ENCODE measurements at places on chromosomes 7 and 10.

DNA sequence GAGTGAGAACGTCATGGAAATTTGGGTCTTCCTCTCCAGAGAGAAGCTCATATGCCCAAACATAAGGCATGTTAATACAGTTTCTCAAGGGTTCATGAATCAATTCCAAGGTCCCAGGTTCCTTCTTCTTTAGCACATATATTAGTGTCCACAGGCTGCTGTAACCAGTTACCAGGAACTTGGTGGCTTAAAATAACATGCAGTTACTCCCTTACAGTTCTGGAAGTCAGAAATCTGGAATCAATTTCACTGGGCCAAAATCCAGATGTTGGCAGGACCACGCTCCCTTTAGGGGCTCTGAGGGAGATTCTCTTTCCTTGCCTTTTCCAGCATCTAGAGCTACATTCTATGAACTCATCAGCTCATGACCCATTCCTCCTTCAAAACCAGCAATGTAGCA is 64.8 kb downstream of the MRC1 start:
- H3K4me3 ChIP-seq = no peak overlapping the region
- H3K27ac ChIP-seq = no peak overlapping the region
- no peak for DNase-seq
- no peaks in the 10 kb centered on the region for H3K4me1 ChIP-seq
- no peaks in the 10 kb centered on the region for H3K27me3 ChIP-seq

DNA sequence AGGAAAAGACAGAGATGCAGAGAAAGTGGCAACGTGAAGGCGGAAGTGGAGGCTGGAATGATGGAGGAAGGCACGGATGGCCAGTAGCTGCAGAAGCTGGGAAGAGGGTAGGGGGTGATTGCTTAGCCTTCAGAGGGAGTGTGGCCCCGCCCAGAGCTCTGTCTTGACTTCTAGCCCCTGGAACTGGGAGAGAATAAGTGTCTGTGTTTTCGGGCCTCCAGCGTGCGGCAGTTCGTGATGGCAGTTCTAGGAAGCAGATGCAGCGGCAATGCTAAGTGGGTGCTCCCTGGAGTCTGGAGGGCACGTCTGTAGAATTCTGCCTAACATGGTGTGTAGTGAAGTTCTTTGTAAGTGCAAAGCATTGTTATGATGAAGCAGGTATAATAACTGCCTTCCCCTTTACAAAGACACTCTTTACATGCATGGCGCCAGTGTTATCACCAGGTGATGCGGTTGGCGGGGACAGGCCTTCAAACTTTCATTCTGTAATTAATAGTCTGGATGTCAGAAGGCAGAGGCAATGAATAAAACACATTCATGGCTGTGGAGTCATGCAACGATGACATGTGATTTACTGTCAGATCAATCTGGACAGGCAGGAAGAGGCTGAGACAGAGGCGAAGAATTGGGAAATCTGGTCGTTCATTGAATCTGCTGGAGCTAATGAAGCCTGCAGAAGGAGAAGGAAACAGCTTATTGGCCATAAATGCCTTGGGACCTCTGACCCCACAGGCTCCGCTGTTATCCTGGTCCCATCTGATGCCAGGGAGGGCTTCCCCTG is 228.6 kb downstream of the GLRX3 start:
- no peak for DNase-seq
- no peak overlapping the region for H3K4me3 ChIP-seq

DNA sequence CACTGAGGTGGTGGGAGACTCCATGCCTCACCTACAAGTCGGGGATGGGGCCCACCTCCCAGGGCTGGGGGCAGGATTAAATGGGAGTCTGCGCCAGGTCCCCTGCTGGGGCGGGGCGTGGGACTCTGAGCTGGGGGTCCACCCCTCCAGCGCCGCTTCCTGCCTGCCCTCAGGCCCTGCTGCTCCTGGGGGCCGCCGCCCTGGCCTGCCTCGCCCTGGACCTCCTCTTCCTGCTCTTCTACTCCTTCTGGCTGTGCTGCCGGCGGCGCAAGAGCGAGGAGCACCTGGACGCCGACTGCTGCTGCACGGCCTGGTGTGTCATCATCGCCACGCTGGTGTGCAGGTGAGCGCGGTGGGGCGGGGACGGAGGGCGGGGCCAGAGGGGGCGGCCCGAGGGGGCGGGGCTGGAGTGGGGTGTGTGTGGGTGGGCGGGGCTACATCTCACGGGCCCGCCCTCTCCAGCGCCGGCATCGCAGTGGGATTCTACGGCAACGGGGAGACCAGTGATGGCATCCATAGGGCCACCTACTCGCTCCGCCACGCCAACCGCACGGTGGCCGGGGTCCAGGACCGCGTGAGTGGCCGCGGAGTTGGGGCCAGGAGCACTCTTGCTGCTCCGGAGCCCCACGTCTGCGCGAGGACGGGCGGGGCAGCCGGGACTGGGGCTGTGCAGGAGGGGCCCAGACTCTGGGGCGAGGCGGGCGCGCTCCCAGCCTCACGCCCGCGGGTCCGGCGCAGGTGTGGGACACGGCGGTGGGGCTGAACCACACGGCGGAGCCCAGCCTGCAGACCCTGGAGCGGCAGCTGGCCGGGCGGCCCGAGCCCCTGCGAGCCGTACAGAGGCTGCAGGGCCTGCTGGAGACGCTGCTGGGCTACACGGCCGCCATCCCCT is 15.1 kb downstream of the TTYH3 start:
- H3K27ac ChIP-seq = no peak overlapping the region
- DNase-seq = no peak
- no peak overlapping the region for H3K4me3 ChIP-seq
- peaks cover 22% of the 10 kb centered on the region for H3K4me1 ChIP-seq
- no peaks in the 10 kb centered on the region for H3K27me3 ChIP-seq
- peaks cover 4% of the 10 kb centered on the region for H3K36me3 ChIP-seq

- no peak for DNase-seq
- no peaks in the 10 kb centered on the region for H3K36me3 ChIP-seq
- H3K4me3 ChIP-seq = no peak overlapping the region
- peaks cover 3% of the 10 kb centered on the region for H3K27me3 ChIP-seq
- no peaks in the 10 kb centered on the region for H3K4me1 ChIP-seq
- H3K27ac ChIP-seq = no peak overlapping the region
Measured at GRCh38 chr10:126294451-126294850, 93.8 kb downstream of the ADAM12 start.

GRCh38 chr7:5564894-5565293 is 141.3 kb upstream of the TNRC18 start:
- peak overlapping the region; percentile 24 for H3K27ac ChIP-seq
- H3K36me3 ChIP-seq = no peaks in the 10 kb centered on the region
- H3K4me3 ChIP-seq = no peak overlapping the region
- no peak for DNase-seq
- no peaks in the 10 kb centered on the region for H3K27me3 ChIP-seq

DNA sequence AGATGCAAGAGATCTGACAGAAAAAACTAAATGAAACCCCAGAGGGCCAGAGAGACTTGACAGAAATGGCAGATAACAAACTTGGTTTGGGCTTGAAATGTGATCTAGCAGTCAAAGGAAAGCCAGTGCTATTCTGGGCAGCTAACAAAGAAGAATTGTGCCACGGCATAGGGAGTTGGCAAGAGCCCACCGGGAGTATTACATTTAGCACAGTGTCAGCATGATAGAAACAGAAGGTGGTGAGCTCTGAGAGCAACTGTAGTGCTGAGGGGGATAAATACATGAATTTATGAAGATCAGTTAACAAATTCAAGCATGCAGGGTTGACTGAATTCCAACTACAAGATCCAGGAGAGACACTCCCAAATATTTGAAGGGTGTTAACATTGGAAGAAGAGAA is 91.1 kb downstream of the AHCYL2 start:
- H3K4me1 ChIP-seq = peaks cover 3% of the 10 kb centered on the region
- H3K27me3 ChIP-seq = no peaks in the 10 kb centered on the region
- no peak for DNase-seq
- H3K27ac ChIP-seq = no peak overlapping the region
- H3K36me3 ChIP-seq = peaks cover 12% of the 10 kb centered on the region

- no peaks in the 10 kb centered on the region for H3K36me3 ChIP-seq
- peaks cover 2% of the 10 kb centered on the region for H3K4me1 ChIP-seq
Measured at GRCh38 chr10:121087129-121087528, 236.0 kb downstream of the WDR11 start.

GRCh38 chr10:116097239-116097784 is 175.7 kb downstream of the GFRA1 start:
- H3K27ac ChIP-seq = no peak overlapping the region
- no peaks in the 10 kb centered on the region for H3K27me3 ChIP-seq
- no peaks in the 10 kb centered on the region for H3K4me1 ChIP-seq
- DNase-seq = no peak
- H3K36me3 ChIP-seq = no peaks in the 10 kb centered on the region
- H3K4me3 ChIP-seq = no peak overlapping the region

DNA sequence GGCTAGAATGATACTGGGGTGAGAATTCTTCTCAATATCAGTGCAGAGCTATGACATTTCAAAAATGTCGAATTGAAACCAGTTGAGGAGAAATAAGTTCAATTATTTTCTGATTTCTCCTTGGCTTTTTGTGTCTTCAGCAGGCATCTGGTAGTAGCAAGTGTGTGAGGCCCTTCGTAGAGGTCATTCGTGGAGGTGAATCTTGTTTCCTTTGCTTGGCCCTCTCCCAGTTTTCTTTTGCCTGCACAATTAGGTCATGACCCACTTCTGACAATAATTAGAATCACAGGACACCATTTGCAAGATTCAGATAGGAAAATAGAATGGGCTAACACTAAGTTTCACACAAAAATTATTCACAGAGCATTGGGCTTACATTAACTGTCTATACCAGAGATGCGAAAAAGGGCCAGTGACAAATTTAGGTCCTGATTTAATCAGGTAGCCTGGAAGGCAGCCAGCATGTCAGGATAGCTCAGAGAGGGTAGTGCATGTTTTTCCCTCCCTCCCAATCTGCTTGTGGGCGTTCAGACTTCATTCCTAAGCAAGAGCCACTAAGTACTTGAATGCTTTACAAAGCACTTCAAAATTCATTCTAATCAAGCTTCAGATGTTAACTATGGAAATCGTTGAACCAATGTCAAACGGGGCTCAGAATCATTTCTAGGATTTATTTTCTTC is 24.0 kb upstream of the A1CF start:
- no peak for DNase-seq
- no peak overlapping the region for H3K4me3 ChIP-seq
- H3K27me3 ChIP-seq = no peaks in the 10 kb centered on the region
- no peaks in the 10 kb centered on the region for H3K36me3 ChIP-seq
- H3K27ac ChIP-seq = no peak overlapping the region
- no peaks in the 10 kb centered on the region for H3K4me1 ChIP-seq

DNA sequence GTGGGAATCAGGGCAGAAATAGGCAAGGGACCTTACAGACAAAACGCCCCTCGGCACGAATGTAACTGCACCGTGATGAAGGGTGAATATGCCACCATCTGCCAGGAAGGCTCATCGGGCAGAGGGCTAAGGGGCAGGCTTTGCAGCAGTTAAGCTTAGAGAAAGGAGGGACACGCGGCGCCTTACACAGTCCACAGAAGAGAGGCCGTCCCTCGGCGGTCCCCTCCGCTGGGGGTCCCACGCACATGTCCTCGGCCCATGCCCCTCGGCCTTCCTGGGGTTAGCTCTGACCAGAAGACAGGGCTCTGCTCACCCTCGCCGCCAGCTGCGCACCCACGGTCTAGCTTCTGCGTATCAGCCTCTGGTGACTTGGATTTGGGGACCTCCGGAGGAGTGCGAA is 141.1 kb downstream of the DYNC2I1 start:
- no peak overlapping the region for H3K4me3 ChIP-seq
- no peak overlapping the region for H3K27ac ChIP-seq
- H3K4me1 ChIP-seq = no peaks in the 10 kb centered on the region
- no peak for DNase-seq
- H3K36me3 ChIP-seq = no peaks in the 10 kb centered on the region

DNA sequence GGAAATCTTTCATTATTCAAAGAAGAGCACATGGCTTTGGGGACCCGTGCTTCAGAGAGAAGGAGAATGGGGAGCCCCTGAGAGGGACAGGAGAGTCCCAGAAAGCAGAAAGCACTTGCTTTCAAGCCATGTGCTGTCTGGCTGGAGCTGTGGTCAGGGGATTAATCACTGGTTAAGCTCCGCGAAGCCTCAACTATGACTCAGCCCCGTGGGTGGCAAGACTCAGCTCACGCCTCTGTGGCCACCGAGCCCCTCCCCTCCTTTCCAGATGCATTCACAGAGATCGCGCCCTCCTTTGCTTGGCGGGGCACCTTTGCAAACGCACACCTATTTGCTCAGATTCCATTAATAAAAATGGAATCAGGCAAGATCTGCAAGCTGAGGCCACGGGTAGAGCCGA is 202.9 kb upstream of the TCERG1L start:
- H3K27me3 ChIP-seq = no peaks in the 10 kb centered on the region
- H3K36me3 ChIP-seq = no peaks in the 10 kb centered on the region
- no peak overlapping the region for H3K27ac ChIP-seq

- H3K4me1 ChIP-seq = peaks cover 3% of the 10 kb centered on the region
- H3K4me3 ChIP-seq = no peak overlapping the region
- H3K27ac ChIP-seq = no peak overlapping the region
- no peak for DNase-seq
Measured at GRCh38 chr7:66504131-66504530, 124.5 kb upstream of the KCTD7 start.

GRCh38 chr7:47521011-47521795 is 60.7 kb downstream of the TNS3 start:
- no peaks in the 10 kb centered on the region for H3K27me3 ChIP-seq
- H3K36me3 ChIP-seq = peaks cover 17% of the 10 kb centered on the region
- H3K4me3 ChIP-seq = no peak overlapping the region

DNA sequence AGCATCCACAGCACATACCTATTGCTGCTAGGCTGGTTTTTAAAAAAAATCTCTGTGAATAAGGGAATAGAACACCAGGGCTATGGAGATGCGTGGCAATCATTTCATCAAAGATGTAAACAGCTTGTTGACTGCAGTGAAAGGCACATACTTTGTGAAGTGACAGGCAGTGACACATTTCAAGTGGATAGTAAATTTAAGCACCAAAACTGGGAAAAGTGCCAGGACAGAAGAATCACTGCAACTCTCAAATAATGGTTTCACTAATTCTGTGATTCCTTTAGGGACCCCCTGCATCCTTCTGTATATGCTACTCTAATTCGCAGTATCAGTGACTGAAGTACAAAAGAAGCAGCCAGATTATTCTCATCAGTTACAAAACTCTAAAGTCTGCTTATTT is 145.2 kb upstream of the KLF14 start:
- H3K4me3 ChIP-seq = no peak overlapping the region
- H3K27ac ChIP-seq = peak overlapping the region; percentile 8
- H3K4me1 ChIP-seq = peaks cover 8% of the 10 kb centered on the region
- DNase-seq = no peak
- no peaks in the 10 kb centered on the region for H3K27me3 ChIP-seq
- H3K36me3 ChIP-seq = peaks cover 17% of the 10 kb centered on the region

- no peak overlapping the region for H3K4me3 ChIP-seq
- no peak overlapping the region for H3K27ac ChIP-seq
- no peaks in the 10 kb centered on the region for H3K36me3 ChIP-seq
- no peaks in the 10 kb centered on the region for H3K27me3 ChIP-seq
- DNase-seq = no peak
Measured at GRCh38 chr7:79465551-79465950, 12.1 kb upstream of the MAGI2 start.
